Activated naive CD8-positive, alpha-beta T cell treated with anti-CD3 and anti-CD28 coated beads for 36 hours (primary cell): ENCODE measurements at places on chromosomes 3 and 15. TPM values are rescaled to one million over a fixed set of nuclear protein-coding genes. Genes with fewer than 3 reads are reported as not detected.

GRCh38 chr3:121735047-121735696, 14.4 kb downstream of the GOLGB1 start:
- no peak overlapping the region for H3K4me3 ChIP-seq
- DNase-seq: no peak
- H3K27me3 ChIP-seq: no peaks in the 10 kb centered on the region
- peaks cover 9% of the 10 kb centered on the region for H3K36me3 ChIP-seq
- H3K4me1 ChIP-seq: peaks cover 27% of the 10 kb centered on the region
- no peak overlapping the region for H3K27ac ChIP-seq

- H3K27ac ChIP-seq: no peak overlapping the region
- H3K4me3 ChIP-seq: no peak overlapping the region
- H3K36me3 ChIP-seq: no peaks in the 10 kb centered on the region
These were observed 23.5 kb upstream of the ZNF639 start for GRCh38 chr3:179299316-179299715.

GRCh38 chr15:78726870-78727551, 84.3 kb downstream of the ADAMTS7 start:
- H3K27ac ChIP-seq: no peak overlapping the region
- no peaks in the 10 kb centered on the region for H3K27me3 ChIP-seq
- no peaks in the 10 kb centered on the region for H3K36me3 ChIP-seq
- peaks cover 3% of the 10 kb centered on the region for H3K4me1 ChIP-seq
- no peak overlapping the region for H3K4me3 ChIP-seq
- DNase-seq: peak; percentile 24

DNA sequence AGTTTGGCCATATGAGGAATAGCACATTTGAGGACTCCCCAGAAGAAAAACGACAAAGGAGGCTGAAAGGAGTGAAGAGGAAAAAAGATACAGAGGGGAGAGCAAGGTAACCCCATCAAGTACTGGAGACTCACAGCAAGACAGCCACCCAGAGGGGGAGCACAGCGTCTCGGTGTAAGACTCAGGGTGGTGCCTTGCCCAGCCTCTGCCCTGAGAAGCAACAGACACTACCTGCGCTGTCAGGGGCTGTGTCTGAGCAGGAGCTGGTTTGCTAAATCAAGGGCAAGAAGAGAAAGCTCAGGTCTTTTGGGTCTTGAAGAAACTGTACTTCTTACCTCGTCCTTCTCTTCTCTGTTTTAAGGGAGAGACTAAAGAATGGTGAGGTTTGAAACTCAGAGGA, 27.9 kb downstream of the FBXO45 start:
- peaks cover 9% of the 10 kb centered on the region for H3K27me3 ChIP-seq
- H3K36me3 ChIP-seq: no peaks in the 10 kb centered on the region
- peaks cover 2% of the 10 kb centered on the region for H3K4me1 ChIP-seq
- no peak overlapping the region for H3K4me3 ChIP-seq

DNA sequence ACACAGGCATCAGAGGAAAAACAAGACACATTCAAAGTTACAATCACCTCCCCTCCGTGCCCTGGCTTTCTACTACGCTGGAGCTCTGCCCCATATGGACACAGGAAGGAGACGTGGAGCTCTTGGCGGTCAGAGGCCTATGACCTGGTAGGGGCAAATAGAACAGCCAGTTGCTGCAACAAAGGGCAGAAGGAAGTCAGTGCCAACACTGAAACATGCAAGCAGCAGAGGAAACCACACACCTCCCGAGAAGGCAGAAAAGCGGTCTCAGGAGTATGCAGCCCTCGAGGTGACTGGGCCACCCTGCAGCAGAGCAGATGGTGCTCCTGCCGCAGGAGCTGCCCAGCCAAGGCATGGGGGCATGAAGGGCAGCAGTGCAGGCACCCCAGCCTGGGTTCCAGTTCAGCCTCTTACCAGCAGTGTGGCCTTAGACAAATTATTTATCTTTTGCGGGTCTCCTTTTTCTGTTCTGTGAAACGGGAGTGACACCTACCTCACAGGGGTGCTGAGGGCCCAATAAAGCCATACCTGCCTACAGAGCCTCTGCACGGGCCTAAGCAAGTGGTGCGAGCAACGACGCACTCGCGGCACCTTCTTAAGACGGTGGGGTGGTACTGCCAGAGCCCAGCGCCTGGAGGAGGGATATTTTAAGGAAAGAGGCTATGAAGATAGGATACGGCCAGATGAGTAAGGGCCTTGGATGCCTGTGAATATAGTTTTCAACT, 8.6 kb downstream of the ZXDC start:
- H3K4me3 ChIP-seq: no peak overlapping the region
- DNase-seq: no peak
- no peaks in the 10 kb centered on the region for H3K27me3 ChIP-seq
- peaks cover 32% of the 10 kb centered on the region for H3K4me1 ChIP-seq
- H3K27ac ChIP-seq: no peak overlapping the region
- H3K36me3 ChIP-seq: peaks cover 30% of the 10 kb centered on the region

The SKOR1 gene
- 0.16 TPM for total RNA-seq

The PDCD10 gene
- 78.7 TPM for total RNA-seq
